ENCODE measurements at places on chromosomes 1 and 21.
A peak's percentile ranks its signal among the peaks of the same experiment; 100 is the strongest.

DNA sequence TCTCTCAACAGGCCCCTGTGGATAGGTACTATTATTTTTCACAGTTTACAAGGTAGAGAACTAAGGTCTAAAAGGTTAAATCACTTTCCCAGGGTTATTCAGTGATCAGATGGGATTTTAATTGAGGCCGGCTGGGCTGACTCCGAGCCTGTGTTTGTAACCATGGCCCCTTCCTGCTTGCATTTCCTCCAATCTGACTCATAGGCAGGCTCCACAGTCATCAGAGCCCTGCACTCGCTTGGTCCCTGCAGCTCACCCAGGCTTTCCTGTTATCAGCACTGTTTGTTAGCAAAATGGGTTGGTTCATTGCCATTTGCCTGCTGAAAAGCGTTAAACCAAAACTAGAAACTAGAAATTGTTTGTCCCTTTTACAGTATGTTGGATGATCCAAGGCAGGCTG is 41.4 kb upstream of the LMX1A start:
- no peaks in the 10 kb centered on the region for H3K36me3 ChIP-seq
- DNase-seq: no peak
- H3K4me3 ChIP-seq: no peak overlapping the region
- no peaks in the 10 kb centered on the region for H3K27me3 ChIP-seq
- no peak overlapping the region for H3K27ac ChIP-seq
- H3K4me1 ChIP-seq: no peaks in the 10 kb centered on the region

DNA sequence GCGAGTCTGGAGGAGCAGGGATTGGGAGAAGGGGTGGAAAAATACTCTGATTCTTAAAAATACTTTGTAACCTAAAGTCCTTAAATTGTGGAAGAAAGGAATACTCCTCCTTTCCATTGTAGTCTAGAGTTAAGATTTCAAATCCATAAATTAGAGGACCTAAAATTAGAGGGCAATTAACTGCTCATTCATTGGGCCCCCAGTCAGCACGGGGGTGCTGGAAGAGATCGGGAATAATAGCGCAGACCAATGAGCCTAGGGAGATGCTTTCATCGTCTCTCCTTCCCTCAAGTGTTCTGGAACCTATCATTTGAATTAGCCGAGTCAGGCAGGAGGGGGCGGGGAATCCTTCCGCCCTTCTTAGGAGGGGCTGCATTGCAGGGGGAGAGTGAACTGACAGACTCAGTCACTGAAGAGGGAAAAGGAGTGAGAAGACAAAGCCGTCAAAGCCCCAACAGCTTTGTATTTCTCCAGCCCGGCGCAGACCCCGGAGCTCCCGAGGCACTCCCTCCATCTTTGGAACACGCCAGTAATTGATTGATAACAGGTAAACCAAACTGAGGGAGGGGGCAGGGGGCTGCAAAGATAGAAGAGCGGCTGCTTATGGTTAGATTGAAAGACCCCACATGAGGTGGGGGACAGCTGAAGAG is at the start of gene MLLT11:
MLLT11 (plus strand) TSS at position 391 of the 650 bp plus-strand sequence. CDS start 6,828 bp downstream, outside the sequence.
- H3K4me3 ChIP-seq: peak within 1 kb of the TSS; percentile 93
- H3K36me3 ChIP-seq: peaks cover 10% of the 10 kb centered on the region
- H3K27ac ChIP-seq: peak within 1 kb of the TSS; percentile 96
- H3K27me3 ChIP-seq: no peaks in the 10 kb centered on the region

- H3K27ac ChIP-seq: no peak overlapping the region
- H3K36me3 ChIP-seq: no peaks in the 10 kb centered on the region
- peak; percentile 68 for DNase-seq
- H3K4me1 ChIP-seq: no peaks in the 10 kb centered on the region
- no peak overlapping the region for H3K4me3 ChIP-seq
- H3K27me3 ChIP-seq: no peaks in the 10 kb centered on the region
Measured at GRCh38 chr1:115717541-115717940, 51.0 kb downstream of the CASQ2 start.

DNA sequence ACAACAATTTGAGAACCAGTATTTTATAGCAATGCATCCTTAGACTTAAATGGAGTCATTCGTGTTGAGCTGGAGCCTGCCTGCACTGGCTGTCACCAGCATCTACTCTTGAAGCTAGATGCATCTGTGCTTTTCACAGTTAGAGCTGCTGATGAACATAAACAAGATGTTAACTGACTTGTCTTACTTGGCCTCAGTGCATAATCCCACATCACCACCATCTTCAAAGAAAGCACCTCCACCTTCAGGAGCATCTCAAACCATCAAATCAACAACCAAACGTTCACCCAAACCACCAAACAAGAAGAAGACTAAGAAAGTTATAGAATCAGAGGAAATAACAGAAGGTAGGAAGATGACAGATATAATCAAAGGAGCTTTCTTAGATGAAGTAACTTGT is 71.1 kb downstream of the TPR start:
- H3K27me3 ChIP-seq: no peaks in the 10 kb centered on the region
- no peak overlapping the region for H3K4me3 ChIP-seq

- no peaks in the 10 kb centered on the region for H3K27me3 ChIP-seq
- DNase-seq: no peak
- H3K27ac ChIP-seq: no peak overlapping the region
- H3K4me1 ChIP-seq: no peaks in the 10 kb centered on the region
- peaks cover 81% of the 10 kb centered on the region for H3K36me3 ChIP-seq
Measured at GRCh38 chr1:12258272-12258671, 28.4 kb downstream of the VPS13D start.

DNA sequence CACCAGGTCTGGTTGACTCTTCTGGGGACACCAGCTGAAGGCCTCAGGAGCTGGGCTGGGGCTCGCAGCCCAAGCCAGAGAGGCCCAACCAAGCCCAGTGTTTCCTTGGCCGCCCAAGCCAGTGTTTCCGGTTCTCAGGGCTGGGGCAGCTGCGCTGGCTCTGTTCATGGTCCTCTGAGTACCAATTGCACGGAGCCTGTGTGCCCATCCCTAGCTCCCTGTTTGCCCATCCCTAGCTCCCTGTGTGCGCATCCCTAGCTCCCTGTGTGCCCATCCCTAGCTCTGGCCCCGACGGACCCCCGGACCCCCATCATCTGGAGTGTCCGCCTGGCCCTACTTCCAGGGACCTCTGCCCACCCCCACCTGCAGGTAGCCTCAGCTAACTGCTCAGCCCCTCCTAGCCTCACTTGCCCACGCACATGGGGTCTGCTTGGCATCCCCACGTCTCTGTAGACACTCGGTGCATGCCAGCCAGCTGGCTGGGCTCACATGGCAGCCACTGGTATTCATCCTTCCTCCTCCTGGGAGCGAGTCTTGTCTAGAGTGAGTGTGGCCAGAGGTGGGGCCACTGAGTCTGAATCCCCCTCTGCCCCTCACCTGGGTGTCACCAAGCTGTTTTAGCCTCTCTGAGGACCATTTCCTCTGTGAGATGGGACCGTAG is 64.0 kb downstream of the WNT9A start:
- H3K4me1 ChIP-seq: peaks cover 12% of the 10 kb centered on the region
- H3K27me3 ChIP-seq: peaks cover 3% of the 10 kb centered on the region
- DNase-seq: no peak
- H3K4me3 ChIP-seq: no peak overlapping the region
- no peak overlapping the region for H3K27ac ChIP-seq

DNA sequence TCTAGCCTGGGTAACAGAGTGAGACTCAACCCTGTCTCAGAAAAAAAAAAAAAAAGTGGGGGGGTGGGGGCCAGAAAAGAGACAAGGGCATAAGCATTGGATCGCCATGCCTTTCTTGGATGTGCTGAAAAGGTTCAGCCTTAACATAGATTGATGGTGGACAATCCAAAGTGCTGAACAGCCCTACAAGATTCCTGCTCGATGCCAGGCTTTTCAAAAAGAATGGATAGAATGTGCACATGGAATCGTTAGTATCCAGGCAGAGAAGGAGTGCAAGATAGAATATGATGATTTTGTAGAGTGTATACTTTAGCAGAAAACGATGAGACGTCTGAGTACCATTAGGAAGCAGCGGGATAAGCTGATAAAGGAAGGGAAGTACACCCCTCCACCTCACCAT is 10.9 kb upstream of the COA7 start:
- DNase-seq: no peak
- no peaks in the 10 kb centered on the region for H3K4me1 ChIP-seq
- no peaks in the 10 kb centered on the region for H3K27me3 ChIP-seq
- no peaks in the 10 kb centered on the region for H3K36me3 ChIP-seq
- no peak overlapping the region for H3K4me3 ChIP-seq

GRCh38 chr1:217484871-217485270 is 146.0 kb downstream of the GPATCH2 start:
- H3K4me3 ChIP-seq: no peak overlapping the region
- no peak overlapping the region for H3K27ac ChIP-seq
- no peaks in the 10 kb centered on the region for H3K27me3 ChIP-seq
- no peaks in the 10 kb centered on the region for H3K36me3 ChIP-seq
- H3K4me1 ChIP-seq: no peaks in the 10 kb centered on the region

GRCh38 chr1:45328680-45329079 is 2.0 kb downstream of the HPDL start:
- H3K4me3 ChIP-seq: no peak overlapping the region
- H3K4me1 ChIP-seq: peaks cover 5% of the 10 kb centered on the region
- no peaks in the 10 kb centered on the region for H3K27me3 ChIP-seq
- DNase-seq: no peak
- no peak overlapping the region for H3K27ac ChIP-seq

DNA sequence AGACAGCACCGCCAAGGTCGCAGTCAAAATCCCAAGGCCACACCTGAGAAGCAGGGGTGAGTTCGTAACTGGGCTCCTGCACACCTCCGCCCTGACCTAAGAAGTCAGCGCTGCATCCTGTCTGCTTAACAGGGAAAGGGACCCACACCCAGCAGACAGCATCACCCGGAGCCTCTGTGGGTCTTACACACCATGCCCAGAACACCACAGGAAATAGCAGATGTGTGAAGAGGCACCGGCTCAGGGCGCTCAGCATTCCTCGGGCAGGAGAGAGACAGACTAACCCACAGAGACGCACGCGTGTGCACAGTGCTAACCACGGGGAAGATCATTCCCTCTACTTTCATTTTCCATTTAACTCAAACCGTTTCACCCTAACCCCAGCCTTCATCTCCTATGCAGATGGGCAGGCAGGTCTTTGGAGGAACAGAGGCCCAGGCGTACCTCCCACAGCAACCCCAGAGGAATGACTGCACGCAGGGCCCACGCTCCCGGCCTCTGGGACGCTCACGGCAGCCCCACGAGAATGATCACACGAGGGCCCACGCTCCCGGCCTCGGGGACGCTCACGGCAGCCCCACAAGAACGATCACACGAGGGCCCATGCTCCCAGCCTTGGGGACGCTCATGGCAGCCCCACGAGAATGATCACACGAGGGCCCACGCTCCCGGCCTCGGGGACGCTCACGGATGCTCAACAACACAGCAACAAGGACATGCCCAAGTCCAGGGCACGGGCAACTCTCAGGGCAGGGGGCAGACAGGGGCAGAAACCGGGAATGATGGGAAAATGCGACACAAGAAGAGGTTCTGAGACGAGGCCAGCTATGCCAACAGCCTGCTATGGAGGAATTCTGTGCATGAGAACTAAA is 20.9 kb downstream of the POFUT2 start:
- DNase-seq: peak; percentile 61
- H3K27ac ChIP-seq: no peak overlapping the region
- no peaks in the 10 kb centered on the region for H3K27me3 ChIP-seq
- no peaks in the 10 kb centered on the region for H3K4me1 ChIP-seq

DNA sequence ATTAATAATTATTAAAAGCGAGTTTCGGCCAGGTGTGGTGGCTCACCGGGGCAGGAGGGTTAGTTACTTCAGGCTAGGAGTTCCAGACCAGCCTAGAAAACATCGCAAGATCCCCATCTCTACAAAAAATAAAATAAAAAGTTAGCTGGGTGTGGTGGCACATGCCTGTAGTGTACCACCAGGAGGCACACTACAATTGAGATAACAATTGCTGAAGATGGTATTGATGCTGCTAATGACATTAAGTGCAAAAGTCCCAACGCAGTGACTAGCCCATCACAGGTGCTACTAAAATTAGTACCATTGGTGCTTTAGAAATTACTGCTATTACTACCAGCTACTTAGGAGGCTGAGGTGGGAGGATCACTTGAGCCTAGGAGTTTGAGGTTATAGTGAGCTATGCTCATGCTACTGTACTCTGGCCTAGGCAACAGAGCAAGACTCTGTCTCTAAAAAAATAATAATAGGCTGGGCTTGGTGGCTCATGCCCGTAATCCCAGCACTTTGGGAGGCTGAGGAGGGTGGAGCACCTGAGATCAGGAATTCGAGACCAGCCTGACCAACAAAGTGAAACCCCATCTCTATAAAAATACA is 156.6 kb downstream of the GREM2 start:
- no peak for DNase-seq
- H3K36me3 ChIP-seq: no peaks in the 10 kb centered on the region
- no peak overlapping the region for H3K27ac ChIP-seq
- H3K27me3 ChIP-seq: no peaks in the 10 kb centered on the region
- no peaks in the 10 kb centered on the region for H3K4me1 ChIP-seq

DNA sequence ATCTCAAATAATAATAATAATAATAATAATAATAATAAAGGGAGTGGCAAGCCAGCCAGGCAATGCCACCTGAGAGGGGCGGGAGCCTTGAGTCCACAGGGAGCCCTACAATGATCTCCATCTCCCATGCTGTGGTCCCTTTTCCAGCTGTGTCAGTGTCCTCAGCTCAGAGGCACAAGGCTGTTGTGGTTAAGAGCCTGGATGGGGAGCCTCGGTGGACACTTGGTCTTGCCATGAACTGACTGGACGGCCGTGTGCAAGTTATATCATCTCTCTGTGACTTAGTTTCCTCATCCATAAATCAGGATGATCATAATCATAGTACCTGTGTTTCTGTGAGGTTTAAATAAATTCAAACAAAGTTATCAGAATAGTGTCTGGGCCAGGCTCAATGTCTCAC is 127.8 kb upstream of the TIAM1 start:
- H3K4me3 ChIP-seq: no peak overlapping the region
- no peaks in the 10 kb centered on the region for H3K36me3 ChIP-seq
- no peaks in the 10 kb centered on the region for H3K27me3 ChIP-seq
- H3K4me1 ChIP-seq: no peaks in the 10 kb centered on the region
- H3K27ac ChIP-seq: no peak overlapping the region
- DNase-seq: no peak

DNA sequence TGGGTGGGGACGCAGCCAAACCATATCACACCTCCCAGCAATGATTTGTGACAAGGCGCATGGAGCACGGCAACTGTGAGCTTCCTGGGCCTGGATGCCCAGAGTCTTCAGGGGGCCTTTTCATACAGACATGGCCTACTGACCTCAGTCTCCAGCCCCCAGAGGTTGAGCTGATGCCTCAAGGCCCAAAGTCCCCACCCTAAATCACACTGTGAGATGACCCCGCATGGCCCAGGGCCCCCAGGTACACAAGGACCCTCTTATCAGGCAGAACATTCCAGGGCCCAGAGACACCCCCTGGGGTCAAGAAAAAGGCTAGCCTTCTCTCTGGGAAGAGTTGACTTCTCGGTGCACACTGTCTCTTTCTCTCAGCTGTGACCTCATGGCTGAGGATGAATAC is 179.7 kb upstream of the C1orf174 start:
- no peaks in the 10 kb centered on the region for H3K4me1 ChIP-seq
- DNase-seq: no peak
- no peaks in the 10 kb centered on the region for H3K27me3 ChIP-seq
- H3K4me3 ChIP-seq: no peak overlapping the region
- no peak overlapping the region for H3K27ac ChIP-seq
- H3K36me3 ChIP-seq: no peaks in the 10 kb centered on the region

- no peak for DNase-seq
- no peak overlapping the region for H3K27ac ChIP-seq
- H3K27me3 ChIP-seq: no peaks in the 10 kb centered on the region
- H3K4me1 ChIP-seq: peaks cover 12% of the 10 kb centered on the region
- no peaks in the 10 kb centered on the region for H3K36me3 ChIP-seq
- no peak overlapping the region for H3K4me3 ChIP-seq
Measured at GRCh38 chr1:224170748-224171478, 12.1 kb upstream of the DEGS1 start.

- no peak overlapping the region for H3K27ac ChIP-seq
- no peaks in the 10 kb centered on the region for H3K4me1 ChIP-seq
- H3K36me3 ChIP-seq: peaks cover 63% of the 10 kb centered on the region
- no peaks in the 10 kb centered on the region for H3K27me3 ChIP-seq
Measured at GRCh38 chr21:46127239-46128105, 27.9 kb downstream of the FTCD start.
